Eye (tissue), 1 donor: ENCODE measurements at places on chromosomes 5 and 9.

DNA sequence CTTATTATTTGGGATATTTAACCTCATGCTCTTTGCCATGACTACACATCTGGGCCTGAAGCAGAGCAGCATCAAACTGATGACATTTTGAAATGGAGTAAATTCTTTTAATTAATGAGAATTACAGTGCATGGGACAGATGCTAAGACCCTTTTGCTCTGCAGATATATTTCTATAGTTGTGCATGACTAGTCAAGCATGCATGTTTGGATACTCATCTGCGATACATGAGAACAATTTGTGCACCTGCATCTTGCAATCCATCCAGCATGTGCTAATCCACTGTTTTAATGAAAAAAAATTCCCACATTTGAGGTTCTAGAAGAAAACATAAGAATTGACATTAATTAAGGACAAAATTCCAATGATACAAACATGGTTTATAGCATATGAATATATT lies 1047.6 kb upstream of the ACO1 start:
- DNase-seq = no peak

GRCh38 chr9:72592502-72593403 lies 71.3 kb downstream of the TMC1 start:
- DNase-seq = peak; percentile 81

- no peak for DNase-seq
Measured at GRCh38 chr5:75558981-75559632, 47.4 kb downstream of the POLK start.

DNA sequence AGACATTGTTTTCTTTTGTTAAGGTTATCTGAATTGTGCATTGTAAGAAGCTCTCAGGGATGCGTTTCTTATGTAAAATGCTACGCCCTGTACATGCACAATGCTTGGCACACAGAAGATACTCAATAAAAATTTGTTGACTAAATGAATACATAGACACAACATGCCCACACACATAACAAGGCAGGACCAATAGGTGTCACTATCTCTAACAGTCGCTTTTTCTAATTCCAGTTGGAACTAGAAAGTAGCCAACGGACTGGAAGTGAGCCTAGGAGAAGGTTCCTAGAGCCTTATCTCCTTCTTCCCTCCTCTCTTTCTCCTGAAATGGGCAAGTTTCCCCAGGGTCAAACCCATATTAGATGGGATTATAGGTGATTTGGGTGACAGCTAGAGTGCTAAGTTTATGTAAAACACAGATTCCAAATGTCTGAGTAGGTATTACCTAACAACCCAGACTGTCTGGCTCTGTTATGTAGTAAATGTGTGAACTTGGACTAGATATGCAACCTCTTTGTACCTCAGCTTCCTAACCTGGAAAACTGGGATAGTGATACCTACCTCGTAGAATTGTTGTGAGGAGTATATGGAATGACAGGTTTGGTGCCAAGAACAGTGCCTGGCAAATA lies 603.0 kb downstream of the RAB3C start:
- no peak for DNase-seq

DNA sequence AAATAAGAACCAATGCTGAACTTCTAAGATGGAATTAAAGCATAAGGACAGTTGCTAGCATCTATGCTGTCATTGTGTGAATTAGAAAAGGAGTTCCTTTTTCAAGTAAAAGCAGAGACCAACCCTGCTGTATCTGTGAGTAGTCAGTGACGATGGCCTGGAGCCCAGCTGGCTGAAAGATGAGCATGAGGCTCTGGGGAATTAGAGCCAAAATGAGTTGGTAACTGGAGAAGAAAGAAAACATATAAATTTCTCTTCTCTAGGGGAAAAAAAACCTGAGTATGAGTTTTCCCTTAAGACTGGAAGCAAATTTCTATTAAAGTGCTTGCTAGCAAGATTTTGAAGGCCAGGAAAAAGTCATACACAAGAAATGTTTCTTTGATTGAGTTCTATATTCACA lies 1.6 kb upstream of the SPZ1 start:
- peak; percentile 55 for DNase-seq

DNA sequence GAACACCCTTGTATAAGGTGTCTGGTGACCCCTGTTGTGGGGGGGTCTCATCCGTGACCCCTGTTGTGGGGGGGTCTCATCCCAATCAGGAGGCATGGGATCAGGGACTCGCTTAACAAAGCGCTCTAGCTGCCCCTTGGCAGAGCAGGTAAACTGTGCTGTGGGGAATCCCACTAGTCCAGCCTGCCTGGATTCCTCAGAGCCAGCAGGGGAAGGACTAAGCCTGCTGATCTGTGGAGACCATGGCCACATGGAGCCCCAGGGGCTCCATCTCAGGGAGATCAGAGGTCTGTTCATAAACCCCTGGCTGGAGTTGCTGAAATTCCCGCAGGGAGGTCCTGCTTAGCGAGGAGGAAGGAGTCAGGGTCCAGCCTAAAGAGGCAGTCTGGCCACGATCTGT lies 45.8 kb upstream of the TXNDC8 start:
- DNase-seq = no peak

- DNase-seq = peak; percentile 16
Measured at GRCh38 chr5:64502196-64502595, 3.6 kb upstream of the RGS7BP start.

GRCh38 chr5:2415678-2416077 lies 335.8 kb downstream of the IRX2 start:
- DNase-seq = no peak

GRCh38 chr5:180785121-180785781 lies 17.4 kb downstream of the MGAT1 start:
- DNase-seq = peak; percentile 50

- no peak for DNase-seq
Measured at GRCh38 chr5:98977723-98978122, 48.9 kb upstream of the CHD1 start.

- DNase-seq = no peak
Measured at GRCh38 chr9:110161940-110162339, 46.0 kb downstream of the C9orf152 start.

DNA sequence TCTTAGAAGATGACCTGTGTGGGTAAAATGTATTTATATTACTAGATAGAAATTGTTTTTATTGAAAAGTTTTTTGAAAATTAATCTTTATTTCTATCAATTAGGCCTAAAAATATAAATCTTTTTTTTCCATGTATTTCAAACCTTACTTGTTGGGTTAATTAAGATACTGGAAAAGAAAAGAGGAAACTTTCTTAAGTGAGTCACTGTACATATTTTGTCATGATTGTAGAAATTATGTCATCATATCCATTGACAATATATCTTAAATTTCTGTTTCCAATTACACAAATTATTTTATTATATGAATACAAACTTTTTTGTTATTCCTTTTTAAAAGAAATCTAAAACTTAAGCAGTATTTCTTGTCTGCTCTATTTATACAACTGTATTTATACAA lies 53.1 kb downstream of the RETREG1 start:
- no peak for DNase-seq

DNA sequence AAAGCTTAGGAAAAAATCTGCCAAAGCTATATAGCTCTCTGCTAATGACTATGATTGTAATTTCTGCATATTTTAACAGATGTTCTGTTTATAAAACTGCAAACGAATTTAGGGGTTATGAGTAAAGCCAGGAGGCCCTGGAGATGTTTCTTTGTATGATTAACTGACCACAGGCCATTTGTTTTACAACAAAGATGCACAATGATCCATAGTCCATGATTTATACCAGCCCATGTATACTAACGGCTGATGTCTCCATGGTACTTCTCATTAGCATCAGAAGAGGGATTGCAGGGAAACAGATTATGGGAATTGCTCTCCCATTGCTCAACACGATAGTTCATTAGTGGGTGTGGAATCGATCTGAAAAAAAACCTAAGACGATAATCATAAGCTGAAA lies 78.9 kb downstream of the PPP2R2B start:
- DNase-seq = no peak
